ENCODE measurements at places on chromosomes 3 and 15.

DNA sequence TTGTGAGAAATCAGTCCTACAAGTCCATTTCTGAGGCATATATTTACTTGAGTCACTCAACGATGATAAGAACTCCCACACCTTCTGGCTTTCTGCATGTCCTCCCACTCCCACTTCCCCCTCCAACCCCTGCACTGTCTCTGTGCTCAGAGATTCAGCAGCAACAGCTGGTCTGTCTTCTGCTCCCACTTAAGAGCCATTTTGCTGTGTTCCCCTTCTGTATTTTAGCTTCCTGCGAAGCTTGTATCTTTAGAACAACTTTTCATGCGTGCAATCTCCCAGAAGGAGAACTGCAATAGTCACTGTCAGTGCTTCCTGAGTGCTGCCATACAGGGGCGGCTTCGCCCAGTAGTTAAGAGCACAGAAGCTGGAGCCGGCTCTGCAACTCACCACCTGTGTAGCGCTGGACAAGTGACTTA, 90.0 kb upstream of the SPATA12 start:
- no peak for DNase-seq

GRCh38 chr3:34463414-34463813, 665.0 kb downstream of the PDCD6IP start:
- DNase-seq, result no peak

DNA sequence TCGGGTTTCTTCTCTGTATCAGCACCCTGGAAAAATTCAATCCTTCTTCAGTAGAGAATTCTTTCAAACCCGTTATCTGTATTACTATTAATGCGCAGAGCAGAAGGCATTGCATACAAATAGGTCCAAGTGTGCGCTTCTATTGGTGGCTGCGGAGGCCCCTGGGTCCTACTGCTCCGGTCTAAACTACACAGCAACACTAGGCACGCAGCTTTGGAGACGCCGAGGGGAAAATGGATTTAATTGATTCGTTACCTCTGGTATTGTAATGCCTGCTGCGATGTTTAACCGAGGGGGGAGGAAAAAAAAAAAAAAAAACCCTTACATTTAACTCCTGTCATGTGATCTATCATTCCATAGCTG, at the start of gene ROBO1:
Gene ROBO1, minus strand, starts transcription at position 94 of the 363 bp plus-strand sequence.
- DNase-seq, result no peak

DNA sequence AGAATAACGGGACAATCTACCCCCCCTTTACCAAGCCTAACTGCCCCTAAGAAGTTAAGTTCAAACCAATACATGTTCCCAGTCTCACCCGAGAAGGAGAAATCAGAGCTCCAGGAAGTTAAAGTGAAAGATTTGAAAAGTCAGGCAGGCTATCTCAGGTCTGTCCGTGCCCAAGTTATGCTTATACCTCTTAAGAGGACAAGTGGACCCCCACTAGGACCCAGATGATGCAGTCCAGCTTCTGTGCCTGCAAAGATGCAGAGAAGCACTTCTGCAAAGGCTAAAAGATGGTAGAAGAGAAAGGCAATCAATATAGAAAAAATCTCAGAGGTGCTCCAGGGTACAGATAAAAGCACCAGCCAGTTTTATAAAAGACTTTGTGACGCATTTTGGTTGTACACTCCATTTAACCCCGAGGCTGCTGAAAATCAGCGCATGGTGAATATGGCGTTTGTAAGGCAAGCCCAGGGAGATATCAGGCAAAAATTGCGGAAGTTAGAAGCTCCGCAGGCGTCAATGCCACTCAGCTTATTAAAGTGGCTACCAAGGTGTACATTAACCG, 9.8 kb upstream of the SLC9C1 start:
- DNase-seq, result no peak

DNA sequence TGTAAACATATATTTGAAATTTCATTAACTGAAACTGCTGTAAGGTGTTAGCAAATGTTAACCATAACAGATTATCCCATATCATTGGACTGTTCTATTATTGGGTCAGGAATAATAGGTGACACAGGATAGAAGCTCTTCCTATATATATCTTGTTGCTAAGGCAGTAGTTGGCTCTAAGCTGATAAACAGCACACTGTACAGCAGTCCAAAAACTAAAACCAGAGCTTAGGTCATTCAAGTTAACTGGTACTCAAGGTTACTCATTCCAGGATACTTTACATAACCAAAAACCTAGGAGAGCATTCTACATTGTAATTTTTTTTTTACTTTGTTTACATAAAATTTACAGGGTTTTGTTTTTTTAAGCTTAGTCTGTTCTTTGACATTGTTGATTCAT, 8.9 kb downstream of the DNAJC19 start:
- no peak for DNase-seq

GRCh38 chr3:45858809-45859543, 17.1 kb upstream of the LZTFL1 start:
- DNase-seq, result no peak

DNA sequence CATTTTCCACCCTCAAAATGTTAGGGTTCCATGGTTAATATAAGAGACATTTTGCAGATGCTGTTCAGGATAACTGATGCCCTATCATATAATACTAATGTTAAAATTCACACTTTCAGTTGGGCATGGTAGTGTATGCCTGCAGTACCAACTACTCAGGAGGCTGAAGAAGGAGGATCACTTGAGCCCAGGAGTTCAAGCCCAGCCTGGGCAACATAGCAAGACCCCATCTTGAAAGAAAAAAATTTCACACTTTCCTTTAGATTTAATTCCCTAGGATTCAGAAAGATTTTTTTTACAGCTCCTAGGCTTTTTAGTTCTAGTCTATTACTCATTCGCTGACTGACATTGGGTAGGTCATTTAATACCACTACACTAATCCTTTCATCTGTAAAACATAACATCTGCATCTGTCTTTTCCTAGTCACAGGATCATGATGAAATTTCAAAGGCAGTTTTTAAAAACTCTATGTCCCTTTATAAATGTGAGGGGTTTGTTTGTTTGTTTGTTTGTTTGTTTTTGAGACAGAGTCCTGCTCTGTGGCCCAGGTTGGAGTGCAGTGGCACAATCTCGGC, 103.7 kb downstream of the MYO5A start:
- no peak for DNase-seq

DNA sequence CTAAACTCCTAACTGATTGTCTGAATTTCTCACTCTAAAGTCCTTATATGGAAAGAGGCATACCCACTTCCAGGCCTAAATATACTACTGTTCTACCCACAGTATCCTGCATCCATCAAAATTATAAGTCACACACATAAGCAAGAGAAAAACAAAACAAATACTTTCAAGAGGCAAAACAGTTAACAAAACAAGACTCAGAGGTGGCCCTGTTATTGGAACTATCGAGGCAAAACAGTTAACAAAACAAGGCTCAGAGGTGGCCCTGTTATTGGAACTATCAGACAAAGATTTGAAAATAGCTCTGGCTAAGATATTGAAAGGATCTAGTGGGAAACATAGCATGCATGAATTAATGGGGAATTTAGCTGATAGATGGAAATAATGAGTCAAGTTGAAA, 224.2 kb upstream of the CGNL1 start:
- no peak for DNase-seq

- no peak for DNase-seq
These were observed 270.0 kb upstream of the PEX5L start for GRCh38 chr3:180306691-180307090.

DNA sequence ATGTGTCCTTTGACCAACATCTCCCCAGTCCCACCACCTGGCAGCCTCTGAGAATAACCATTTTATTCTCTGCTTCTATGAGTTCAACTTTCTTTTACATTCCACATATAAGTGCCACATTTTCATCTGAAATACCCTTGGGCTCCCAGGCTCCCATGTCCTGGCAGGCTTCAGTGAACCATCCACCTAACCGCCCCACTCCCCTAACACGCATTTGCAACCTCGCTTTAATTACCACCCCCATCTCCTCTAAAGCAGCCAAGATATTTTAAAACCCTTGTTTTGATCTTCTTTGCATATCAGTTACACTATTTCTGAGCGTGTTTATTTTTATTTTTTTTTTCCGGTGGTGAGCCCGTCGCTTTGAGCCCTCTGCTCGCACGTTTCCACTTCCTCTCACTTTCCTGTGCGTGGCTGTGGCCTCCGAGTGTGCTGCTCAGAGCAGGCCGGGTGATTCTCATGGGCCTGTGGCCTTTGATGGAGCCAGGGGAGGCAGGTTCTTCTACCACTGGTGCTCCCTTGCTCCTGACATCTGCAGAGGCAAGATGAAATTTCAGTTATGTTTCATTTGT, 195.4 kb upstream of the LPP start:
- DNase-seq, result no peak

GRCh38 chr3:101720851-101721840, 3.3 kb upstream of the CEP97 start:
- DNase-seq, result no peak

- no peak for DNase-seq
These were observed 18.3 kb upstream of the MYH15 start for GRCh38 chr3:108528459-108529252.

DNA sequence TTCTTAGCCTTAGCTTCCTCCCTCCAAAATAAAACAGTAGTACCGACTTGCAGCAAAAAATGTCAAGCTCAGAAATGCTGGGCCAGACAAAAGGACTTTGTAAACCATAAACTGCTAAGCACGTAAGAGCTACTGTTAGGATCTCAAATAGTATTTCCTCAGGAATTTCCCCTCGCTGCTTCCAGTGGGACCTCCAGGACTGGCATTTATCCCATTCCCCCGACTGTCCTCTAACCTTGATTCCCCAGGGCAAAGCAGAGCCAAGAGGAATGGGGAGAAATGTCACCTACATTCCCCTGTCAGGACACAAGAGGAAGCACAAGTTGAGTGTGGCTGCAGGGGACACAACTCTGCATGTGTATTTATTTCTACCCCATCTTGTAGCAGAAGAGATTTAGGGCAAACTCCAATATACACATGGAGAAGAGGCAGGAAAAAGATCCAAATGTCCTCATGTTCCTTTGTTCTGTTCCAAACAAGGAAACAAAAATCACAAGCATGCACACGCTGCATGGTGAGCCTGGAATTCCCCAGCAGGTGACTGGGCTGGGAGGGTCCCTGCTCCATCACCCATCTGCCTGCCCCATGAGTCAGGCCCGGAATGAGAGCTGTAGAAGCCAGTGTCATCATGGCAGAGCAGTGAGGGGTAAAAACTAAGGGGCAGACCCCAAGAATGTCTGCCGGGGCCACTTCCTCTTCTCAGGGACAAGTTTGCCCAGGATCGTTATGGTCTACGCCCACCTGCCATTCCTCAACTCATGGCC, 4.2 kb downstream of the STOML1 start:
- DNase-seq, result no peak

GRCh38 chr3:138440596-138440995, 6.2 kb downstream of the ESYT3 start:
- no peak for DNase-seq

GRCh38 chr15:52466134-52466701, 62.5 kb downstream of the MYO5A start:
- no peak for DNase-seq

- DNase-seq, result no peak
These were observed 11.4 kb downstream of the SQOR start for GRCh38 chr15:45646220-45646619.

DNA sequence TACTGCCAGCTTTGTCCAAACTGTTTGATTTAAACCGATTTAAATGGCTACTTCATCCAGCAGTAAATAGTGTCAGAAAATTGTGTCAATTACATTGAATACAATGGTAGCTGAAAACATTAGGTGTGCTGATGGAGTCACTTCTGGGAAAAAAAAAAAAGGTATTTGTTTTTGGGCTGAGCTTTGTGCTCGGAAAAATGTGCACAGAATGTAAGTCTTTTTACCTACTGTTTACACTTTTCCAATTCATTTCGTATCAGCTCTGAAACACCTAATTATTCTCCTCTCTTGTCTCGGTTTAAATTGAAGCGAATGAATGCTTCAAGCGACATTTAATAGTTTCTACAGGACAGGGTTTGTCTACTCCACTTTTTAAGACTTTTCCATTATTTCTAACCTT, 1078.4 kb downstream of the ROBO1 start:
- DNase-seq, result no peak

GRCh38 chr3:64358853-64359252, 133.6 kb upstream of the PRICKLE2 start:
- DNase-seq, result no peak

- DNase-seq, result no peak
These were observed 340.2 kb downstream of the LRRC3B start for GRCh38 chr3:26962492-26963360.

GRCh38 chr15:89482139-89482538, 14.2 kb downstream of the RHCG start:
- DNase-seq, result no peak

GRCh38 chr3:164806188-164806587, 272.1 kb downstream of the SI start:
- DNase-seq, result no peak

DNA sequence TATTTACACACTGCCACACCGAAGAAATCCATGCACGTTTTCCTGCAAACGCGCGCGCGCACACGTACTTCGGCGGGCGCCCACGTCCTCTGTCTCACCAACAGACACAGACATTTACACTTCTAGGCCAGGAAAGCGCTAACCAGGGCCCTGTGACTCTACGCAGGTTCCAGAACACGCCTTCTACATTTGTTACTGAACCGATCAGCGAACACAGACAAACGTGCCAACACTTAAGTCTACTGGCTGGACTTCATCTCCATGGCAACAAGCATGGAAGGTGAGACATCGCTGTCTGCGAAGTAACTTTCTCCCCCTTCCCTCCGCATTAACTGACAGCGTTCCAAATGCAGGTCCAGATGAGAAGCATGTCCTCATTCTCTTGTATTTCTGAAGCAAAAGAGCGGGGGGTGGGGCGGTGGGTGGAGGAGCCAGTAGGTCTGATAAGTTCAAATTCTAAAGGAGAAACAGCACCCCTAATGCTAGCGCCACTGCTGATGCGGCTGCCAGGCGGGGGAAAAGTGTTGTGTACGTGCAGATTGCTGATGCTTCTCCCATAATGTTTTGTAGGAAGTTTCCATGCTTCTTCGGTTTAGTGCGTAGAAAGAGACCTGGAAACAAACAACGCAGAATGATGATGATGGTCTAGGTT, at the start of gene CTXN2:
Gene CTXN2, plus strand, starts transcription at position 92 of the 652 bp plus-strand sequence. CDS start 9,636 bp downstream, outside the sequence.
- no peak for DNase-seq

GRCh38 chr15:26892182-26892518, 25.3 kb downstream of the GABRA5 start:
- no peak for DNase-seq

GRCh38 chr15:79702621-79703020, 194.2 kb downstream of the MTHFS start:
- DNase-seq, result no peak

GRCh38 chr3:37155782-37156181, 18.6 kb downstream of the LRRFIP2 start:
- no peak for DNase-seq

Data from cortex of kidney (tissue), 1 donor.